ENCODE measurements at places on chromosomes 4 and X.

DNA sequence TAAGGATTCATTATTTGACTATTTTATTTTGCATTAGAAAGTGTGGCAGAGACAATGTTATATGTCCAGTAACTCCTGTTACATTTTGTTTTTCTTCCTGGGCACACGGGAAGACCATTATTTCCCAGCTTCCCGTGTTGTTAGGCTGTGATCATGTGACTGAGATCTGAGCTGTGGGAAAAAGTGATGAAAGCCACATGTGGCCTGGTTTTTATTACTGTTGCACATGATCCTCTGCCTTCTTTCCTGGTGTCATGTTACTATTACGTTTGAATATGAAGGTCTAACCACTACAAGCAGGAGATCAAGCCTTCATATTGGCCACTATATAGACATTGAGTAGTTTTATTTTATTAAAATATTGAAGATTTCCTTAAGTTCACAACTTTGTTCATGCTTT is 28.2 kb upstream of the MID1 start:
- DNase-seq = no peak

DNA sequence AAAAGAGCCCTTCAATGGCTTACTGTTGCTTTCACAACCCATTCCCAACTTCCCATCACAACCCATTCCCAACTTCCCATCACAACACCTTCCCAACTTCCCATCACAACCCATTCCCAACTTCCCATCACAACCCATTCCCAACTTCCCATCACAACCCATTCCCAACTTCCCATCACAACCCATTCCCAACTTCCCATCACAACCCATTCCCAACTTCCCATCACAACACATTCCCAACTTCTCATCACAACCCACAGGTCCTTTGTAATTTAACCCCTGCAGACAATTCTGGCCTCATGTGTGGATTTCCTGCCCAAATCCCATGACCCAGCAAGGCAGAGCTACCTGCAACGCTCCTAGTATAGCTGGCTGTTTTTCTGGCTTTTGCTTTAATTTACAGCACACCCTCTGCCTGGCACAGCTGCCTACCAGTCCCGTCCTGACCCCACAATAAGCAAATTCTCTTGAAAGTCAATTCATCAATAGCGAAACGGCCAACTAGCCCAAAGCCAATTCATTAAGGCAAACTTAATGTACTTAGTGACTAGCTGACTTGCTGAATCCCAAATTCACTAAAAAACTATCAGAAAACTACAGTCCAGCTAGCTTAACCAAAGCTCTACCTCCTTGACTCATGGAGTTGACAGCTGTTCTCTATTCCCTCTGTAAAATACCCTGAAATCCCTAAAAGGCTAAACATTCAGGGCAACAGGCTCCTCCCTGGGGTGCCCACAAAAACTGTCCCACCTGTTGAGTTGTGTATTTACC is 75.6 kb downstream of the AFAP1 start:
- DNase-seq = no peak

DNA sequence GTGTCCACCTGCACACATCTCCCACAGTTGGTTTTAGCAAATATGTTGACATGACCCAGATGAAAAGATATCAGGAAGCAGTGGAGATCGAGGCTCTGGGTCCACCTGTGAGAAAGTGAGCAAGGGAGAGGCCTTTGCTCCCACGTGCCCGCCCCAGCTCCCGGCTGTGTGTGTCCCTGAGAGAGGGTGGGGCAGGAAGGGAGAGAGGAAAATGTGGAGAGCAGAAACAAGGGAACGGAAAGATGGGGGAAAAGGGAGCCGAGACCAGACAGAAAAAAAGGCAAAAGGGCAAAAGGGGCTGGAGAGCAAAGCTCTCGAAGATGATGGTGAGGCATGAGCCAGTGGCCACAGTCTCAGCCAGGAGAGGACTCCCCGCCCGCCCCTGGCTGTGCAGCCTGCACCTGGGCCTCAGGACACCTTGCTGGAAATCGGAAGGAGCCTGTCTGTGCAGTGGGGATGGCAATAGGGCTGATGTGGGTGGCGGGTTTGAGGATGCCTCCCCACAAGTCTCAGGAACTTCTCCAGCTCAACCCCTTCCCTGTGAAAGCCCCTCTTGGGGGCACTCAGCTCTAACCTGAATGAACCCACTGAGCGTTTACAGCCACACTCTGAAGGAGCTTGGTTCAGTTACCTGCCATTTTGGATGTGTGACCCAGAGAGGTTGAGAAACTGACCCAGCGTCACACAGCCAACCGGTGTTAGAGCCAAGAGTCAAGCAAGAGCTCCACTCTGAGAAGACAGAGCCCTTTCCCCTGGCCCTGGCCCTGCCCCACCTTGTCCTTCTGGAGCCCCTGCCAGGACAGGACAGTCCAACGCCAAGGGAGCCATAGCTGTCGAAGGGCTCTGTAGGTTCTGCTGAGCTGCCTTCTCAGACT is 20.3 kb upstream of the MSX1 start:
- no peak for DNase-seq

DNA sequence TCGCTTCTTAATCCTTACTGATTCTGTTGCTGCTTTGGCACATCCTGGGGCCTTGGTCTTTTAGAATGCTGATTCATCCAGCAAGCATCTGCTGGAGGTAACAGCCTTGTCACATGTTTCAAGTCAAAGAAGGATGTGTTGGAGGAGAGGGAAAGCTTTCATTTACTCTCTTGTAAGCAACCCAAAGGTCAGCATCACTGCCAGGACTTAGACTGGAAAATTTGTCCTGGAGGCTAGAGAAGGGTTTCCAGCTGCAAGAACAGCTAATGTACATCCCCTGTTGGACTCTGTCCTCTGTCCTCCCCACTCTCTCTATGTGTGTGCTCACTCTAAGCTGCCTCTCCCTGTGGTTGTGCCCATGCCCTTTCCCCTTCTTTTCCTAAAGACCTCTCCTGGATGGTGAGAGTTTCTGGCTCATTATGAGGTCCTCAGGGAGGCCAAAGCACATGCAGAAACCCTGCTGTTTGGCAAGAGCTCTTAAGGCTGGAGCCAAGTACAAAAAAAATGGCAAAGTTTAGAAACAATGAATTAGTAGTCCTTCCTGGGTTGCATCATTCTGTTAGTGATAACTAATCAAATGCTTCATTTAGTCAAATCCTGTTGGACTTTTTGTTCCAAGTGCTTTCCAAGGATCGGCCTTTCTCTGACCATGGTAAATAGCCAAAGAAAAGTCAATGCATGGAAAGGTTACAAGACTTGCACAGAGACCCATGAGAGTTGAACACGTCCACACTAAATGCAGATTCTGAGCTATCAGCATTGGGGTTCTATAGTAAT is 13.4 kb upstream of the SRPX start:
- no peak for DNase-seq

GRCh38 chr4:89762311-89762710 is 74.7 kb downstream of the SNCA start:
- DNase-seq = no peak

DNA sequence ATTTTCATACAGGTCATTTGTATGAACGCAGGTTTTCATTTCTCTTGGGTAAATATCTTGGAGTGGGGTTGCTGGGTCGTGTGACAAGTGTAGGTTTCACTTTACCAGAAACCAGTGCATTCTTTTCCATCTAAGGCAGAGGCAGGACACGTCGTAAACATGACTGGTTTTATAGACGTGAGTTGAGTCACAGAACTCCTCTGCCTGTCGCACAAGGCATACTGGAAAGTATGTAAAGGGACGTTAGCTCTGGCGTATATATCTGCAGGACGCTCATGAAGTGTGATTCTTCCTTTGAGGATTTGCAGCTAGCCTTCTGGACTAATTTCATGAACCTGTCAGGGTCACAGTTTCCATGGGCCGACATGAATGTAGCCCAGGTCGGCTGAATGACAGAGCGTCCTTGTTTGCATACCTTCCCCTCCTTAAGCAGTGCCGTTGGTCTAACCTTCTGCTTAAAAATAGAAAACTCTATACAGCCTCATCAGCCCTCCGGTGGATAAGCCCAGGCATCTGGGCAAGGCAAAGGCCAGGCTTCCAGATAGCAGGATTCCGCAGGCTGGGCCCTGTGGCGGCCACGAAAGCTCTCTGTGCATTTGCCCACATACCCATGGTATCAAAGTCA is 106.0 kb downstream of the GPR143 start:
- no peak for DNase-seq

GRCh38 chr4:42627885-42628646 is 28.8 kb downstream of the ATP8A1 start:
- DNase-seq = no peak

GRCh38 chrX:134004084-134004483 is 18.7 kb upstream of the GPC3 start:
- DNase-seq = no peak

GRCh38 chrX:107678957-107679740 is 50.8 kb downstream of the PRPS1 start:
- no peak for DNase-seq

GRCh38 chr4:7300711-7301095 is 108.4 kb downstream of the SORCS2 start:
- no peak for DNase-seq

- no peak for DNase-seq
Measured at GRCh38 chrX:39866229-39866628, 231.5 kb downstream of the BCOR start.

DNA sequence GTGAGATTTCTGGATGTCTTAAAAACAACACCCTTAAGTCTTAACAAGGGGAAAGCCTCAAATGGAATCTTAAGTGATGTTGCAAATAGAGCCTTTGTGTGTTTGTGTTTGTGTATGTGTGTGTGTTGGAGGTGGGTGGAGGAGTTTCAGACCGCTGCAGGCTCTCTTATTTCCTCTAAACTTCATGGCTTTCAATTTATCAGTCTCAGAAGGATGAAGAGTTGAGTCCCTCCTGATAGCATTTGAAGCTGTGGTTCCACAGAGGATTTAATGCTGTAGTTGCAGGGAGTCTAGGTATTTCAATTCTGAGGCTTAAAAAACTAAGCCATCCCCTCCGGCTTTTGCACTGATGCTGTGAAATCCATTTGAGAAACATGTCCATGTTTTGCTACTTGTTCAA is 4.3 kb upstream of the AGA start:
- DNase-seq = no peak

- no peak for DNase-seq
Measured at GRCh38 chr4:119731146-119731742, 102.6 kb upstream of the PDE5A start.

DNA sequence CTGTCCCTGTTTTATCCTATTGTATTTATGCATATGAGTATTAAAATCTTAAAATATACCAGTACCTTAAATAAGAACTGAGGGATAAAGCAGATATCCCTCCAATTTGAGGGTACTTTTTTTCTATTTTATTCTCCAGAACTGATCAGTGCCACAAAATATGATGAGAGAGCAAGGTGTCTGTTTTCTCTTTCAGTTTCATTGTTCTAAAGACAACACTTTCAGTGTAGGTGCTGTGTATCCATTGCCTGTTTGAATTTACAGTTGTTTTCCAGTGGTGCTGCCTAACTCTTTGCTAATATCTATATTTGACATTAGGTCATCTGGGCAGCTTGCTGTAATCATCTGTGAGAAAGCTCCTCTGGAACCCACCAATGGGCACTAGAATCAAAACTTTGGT is 394.7 kb downstream of the IL1RAPL1 start:
- no peak for DNase-seq

- DNase-seq = peak; percentile 73
Measured at GRCh38 chrX:50813843-50814661, at the start of gene SHROOM4. SHROOM4 (minus strand) TSS chrX:50814194; CDS start chrX:50814018, 176 bp downstream.

GRCh38 chrX:44060221-44060620 is 87.0 kb upstream of the NDP start:
- DNase-seq = no peak

GRCh38 chrX:2627272-2627867 is 63.7 kb upstream of the CD99 start:
- DNase-seq = peak; percentile 39
